ENCODE measurements at places on chromosomes 5 and 9.
A peak's percentile ranks its signal among the peaks of the same experiment; 100 is the strongest.

DNA sequence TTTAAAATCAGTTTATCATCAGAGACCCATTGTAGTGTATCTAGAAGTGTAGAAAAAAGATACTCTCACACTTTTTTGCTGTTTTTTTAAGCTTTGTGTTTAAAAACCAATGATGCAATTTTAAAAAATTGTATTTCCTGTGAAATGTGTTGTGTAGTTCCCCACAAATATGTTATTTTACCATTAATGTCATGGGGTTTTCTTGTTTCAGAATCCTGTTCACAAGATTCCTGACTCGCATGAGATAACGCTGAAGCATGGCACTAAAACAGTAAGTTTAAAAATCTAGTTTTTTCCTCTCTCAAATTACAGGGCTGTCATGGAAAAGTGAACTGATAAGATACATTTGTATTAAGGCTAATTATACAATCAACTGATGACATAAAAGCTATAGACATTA is 58.6 kb downstream of the WDR70 start:
- DNase-seq, result no peak

DNA sequence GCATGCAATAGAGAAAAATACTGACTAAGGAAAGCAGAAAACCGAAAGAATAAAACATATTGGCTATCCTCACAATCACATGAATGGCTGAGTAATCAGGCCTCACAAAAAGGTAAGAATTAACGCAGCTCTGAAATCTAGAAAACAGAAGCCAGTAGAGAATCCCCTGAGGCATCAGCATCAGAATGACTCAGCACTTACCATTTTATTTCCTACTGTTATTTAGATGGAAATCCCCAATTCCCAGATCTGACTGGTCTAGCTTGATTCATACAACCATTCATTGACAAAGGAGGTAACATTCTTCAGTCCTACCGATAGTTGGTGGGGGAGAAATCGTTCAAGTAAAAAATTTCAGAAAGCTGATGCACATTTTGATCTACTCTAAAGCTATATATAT is 1408.4 kb upstream of the WWC1 start:
- DNase-seq, result no peak

DNA sequence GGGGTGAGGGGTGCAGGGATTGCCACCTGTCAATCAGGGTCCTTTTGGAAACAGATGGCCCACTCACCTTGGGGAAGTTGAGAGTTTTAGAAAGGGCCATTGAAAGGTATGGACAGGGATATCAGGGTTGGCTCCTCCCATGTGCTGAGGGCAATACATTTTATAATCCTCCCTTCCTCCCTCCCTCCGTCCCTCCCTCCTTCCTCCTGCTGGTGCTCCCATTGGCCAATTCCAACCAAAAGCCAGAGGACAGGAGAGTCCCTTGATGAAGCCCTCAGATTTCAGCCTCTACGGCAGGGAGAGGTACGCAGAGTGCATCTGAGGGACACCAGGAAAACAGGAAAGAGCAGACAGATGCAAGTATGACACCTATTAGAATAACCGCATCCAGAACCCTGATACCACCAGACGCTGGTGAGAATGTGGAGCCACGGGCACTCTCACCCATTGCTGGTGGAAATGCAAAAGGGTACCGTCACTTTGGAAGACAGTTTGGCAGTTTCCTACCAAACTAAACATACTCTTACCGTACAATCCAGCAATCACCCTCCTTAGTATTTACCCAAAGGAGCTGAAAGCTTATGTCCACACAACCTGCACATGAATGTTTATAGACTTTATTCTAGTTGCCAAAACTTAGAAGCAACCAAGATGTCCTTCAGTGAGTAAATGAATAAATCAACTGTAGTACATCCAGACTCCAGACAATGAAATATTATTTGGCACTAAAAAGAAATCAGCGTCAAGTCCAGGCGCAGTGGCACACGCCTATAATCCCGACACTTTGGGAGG is 58.2 kb upstream of the OTULINL start:
- DNase-seq, result no peak

DNA sequence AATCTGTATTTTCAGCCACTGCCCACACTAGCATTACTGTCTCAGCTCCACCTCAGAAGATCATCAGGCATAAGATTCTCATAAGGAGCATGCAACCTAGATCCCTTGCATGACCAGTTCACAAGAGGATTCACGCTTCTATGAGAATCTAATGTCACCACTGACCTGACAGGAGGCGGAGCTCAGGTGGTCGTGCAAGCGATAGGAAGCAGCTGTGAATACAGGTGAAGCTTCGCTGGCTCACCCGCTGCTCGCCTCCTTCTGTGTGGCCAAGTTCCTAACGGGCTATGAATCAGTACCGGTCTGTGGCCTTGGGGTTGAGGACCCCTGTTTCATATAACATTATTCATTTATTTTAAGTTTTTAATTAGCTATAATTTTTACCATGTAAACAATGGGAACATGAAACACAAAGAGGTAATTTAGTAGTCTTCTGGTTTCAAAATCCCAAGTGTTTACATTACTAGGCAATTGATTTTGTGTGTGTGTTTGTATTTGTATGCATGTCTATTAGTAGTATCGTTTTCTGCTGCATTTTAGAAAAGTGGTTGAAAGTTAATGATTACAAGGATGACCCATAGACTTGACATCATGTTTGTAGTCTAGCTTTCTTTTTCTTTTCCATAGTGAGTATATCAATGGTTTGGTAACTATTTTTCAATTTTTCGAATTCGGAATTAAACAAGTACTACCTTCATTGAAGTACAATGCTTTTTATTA is 159.4 kb downstream of the TENT4A start:
- no peak for DNase-seq

DNA sequence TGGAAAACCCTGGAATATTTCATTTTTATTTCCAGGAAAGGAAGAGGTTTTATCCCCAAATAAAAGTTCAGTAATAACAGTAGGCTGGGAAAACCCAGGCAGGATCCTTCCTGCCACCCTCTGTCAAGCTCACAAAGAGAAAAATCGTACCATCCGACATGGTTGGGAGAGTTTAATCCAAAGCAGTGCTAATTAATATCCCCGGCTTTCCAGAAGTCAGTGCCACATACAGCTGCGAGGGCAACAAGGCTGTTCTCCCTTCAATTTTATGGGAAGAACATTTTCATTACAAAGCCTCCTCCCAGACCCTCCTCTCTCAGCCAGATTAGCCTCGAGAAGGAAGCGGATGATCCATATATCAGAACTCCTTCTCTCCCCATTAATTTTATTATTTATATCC is 95.5 kb downstream of the PAX5 start:
- no peak for DNase-seq

GRCh38 chr5:67591491-67591890 is 394.9 kb upstream of the CD180 start:
- no peak for DNase-seq

DNA sequence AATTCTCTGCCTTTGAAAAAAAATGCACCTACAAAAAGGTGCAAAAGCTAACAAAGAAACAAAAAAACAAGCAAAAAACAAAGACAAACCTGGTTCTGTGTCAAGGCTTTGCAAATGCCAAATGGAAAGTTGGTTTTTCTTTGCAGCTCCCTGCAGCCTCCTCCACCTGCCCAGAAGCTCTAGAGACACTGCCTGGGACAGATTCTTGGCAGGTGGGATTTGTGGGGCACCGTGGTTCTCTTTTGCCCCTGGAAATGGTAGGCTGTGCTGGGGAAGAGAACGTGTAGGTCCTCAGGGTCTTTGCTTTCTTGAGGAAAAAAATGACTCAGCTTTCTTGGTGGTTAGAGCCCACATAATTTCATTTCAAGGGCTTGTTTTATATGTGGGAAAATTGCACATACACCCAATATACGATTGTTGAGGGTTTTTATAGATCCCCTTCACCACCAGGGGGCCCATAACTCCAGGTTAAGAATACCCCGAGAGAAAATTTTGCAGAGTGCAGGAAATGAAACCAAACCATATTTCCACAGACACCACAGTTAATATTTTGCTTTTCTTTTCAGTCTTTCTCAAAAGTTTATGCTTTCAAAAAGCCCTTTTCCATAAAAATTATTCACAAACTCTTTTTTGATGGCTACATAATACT is 58.7 kb downstream of the NXNL2 start:
- DNase-seq, result peak; percentile 50

DNA sequence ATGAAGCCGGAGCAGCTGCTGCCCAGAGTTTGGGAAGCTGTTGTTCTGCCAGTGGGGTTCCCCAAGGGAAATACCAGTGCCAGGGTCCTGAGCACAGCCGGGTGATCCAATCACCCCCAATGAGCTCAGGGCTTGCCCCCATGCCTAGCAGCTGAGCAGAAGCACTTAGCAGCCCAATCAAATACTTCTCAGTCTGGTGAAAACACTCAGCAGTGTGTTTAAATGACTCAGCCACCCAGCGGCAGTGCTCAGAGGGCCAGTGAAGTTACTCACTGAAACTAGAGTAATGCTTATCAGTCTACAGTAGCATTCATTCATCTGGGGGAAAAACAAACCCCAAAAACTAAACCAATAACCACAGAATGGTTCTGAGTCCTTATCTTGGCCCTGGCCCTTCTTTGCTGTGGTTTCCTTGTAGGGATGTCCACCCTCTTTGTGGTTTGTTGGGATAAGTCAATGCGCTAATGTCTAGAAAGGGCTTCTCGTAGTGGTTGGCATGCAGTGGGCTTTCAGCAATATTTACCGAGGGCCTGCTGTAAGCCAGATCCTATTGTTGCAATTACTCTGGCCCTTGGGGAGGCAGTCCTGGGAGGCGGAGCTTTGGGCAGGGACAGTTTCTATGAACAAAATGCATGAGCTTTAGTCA is 43.1 kb downstream of the LHX2 start:
- DNase-seq, result no peak

DNA sequence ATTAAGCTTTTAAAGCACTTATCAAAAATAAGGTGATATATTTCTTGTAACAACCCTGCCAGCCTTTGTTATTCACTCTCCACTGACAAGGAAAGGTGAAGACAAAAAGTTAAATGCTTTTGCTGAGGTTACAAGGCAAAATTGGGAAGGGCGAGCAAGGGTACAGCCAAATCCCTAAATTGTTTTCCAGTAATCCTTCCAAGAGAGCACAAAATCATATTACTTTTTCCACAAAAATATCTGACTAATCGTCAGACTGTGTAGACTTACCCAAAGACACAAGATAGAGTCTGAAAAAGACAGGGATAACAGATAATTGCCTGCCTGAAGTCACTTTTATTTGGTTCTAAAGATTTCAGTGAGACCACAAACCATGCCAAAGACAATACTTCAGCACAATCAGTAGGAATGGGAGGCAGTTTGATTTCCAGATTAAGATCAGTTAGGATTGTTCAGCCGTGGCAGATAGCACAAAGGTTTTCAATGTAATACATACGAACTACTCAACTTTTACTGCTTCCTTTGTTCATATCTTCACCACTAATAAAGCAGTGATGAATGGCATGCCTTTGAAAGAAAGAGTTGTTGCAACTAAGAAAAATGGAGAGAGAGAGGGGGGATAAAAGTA is 383.8 kb upstream of the TUSC1 start:
- DNase-seq, result no peak

DNA sequence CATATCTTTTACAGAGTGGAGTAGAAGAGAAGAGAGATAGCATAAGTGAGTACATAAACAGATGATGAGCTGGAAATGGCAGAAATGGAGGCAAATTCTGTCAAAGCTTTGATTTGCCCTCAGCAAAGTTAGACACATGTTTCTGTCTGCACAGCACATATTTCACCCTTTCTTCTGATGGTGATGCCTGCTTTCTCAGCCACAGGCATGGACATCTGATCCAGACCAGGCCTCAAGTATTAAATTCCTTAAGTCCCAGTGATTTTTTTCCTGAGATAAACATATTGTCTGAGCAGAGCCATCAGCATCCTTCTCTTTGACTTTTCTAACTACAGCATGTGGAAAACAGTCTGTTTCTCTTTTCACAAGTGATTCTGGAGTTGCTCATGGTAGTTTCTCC is 409.8 kb downstream of the MAN2A1 start:
- no peak for DNase-seq

- no peak for DNase-seq
Observed at GRCh38 chr5:146510559-146511125, 5.3 kb downstream of the GPR151 start.

DNA sequence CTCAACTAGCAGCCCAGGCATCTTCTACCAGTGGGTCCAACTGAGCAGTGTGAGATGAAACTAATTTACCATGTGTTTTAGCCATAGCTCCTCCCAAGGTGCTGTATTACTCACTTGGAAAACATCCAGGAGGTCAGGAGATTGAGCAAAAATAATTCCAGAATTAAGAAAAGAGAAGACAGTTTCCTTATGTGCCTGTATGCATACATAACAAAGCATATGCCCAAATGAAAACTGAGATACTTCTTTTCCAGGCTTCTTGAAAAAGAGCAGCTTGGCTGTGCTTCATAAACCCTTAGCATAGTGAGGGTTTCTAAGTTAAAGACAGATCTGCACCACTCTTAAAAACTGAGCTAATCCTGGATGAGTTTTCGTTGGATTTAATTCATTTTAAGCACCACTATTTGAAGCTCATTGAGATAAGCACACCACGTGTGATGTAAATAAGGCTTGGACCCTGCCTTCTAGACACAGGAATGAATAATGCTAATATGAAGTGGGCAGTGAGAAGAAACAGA is 119.4 kb downstream of the ADAMTS12 start:
- DNase-seq, result no peak

- no peak for DNase-seq
Observed at GRCh38 chr9:125603478-125604021, 103.5 kb downstream of the MAPKAP1 start.

GRCh38 chr9:126301985-126302603 is 24.5 kb upstream of the MVB12B start:
- no peak for DNase-seq
